ENCODE measurements at places on chromosomes 7 and 10.

DNA sequence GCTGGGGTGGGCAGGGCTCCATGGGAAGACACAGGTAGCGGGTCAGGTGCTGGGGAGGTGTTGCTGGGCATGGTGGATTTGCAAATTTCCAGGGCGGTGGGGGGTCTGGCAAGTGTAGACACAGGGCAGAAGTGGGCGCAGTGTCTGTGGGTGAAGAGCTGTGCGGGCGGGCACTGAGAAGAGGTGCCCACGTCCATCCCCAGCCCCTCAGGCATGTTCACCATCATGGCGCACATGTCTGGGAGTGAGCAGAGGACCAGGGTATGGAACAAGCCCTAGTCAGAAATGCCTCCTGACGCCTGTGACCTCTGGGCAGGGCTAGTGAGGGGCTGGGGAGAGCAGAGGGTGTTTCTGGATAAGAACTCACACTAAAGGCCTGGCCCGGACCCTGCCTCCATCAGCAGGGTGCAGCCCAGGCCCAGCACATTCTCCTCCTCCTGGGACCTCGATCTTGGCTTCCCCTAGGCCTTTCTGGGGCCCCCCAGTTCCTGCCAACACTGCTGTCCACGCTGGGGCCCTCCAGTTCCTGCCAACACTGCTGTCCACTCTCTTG is 612.9 kb downstream of the PTPRN2 start:
- no peak for DNase-seq

DNA sequence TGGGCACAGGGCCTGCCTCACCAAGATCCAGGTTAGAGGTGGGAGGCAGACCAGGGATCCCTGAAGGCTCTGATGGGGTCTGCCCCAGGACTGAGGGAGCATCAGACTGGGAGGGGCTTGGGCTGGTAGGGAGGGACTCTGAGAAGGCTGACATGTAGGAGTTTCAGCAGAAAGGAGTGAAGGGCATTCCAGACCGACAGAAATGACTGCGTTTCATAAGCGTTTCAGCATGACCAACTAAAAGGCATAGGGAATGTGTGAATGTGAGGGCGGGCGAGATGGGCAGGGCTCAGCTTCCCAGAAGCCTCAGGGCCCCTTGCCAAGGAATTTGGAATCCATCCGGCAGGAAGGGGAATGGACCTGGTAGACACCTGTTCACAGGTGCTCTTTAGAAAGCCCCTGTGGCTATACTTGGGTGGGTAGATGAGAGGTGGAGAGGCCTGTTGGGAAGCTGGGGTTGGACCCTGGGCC is 24.9 kb upstream of the SLC29A3 start:
- DNase-seq = no peak

DNA sequence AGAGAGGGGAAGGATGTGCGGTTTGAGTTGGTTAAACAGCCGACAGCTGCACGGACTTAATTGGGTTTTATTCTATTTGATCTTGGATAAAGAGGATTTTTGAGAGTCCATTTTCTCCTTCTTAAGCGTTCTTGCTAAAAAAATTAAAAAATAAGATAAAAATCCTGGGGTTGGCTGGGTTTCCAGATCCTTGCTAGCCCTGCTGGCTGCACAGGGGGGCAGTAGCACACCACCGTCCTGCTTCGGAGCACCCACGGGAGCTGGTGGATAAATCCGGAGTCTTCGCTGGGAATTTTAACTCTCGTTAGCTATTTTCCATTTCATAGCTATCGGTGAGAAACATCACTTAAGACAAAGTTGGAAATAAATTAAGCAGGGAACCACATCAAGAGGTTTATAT is 792.0 kb downstream of the TYW1 start:
- DNase-seq = no peak

DNA sequence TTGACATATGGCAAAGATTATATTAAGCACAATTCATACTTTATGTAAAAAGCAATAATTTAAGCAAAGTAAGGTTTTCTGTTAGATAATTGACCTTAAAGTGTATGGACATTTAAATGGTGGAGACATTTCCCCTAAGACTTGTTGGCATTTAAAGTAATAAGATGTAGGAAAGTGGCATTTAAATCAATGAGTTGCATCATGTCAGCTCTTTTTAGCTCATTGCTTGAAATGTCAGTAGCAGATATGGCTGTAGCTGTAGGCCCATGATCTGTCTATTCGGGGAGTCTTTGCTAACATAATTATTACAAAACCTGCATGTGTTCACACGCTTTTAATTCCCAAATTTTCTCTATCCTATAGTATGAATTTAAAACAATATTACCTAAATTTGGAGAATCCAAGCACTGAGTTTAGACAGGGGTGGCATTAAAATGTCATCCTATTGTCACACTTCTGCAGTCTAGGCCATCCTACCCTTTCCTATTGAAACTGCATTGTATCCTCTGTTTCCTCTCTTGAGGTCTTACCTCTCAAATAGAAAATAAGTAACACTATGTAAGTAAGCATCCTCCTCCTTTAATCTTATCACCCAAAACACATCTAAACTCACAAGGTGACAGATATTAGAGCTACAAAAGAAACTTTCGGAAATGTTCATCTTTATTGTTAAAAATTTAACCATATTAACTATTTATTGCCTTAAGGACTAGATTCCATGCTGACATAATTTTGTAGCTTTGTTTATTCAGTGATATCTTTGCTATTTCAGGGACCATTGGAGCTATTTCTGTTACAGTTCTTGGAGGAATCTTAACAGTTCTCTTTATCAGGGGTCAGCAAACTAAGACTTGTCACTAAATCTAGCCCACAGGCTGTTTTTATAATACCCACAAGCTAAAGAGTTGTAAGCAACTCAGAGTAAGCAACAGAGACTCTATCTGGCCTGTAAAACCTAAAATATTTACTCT is 91.2 kb downstream of the LCOR start:
- DNase-seq = no peak

GRCh38 chr10:116044801-116045248 is 228.2 kb downstream of the GFRA1 start:
- no peak for DNase-seq

GRCh38 chr7:94848531-94848930 is 58.9 kb upstream of the PPP1R9A start:
- no peak for DNase-seq

DNA sequence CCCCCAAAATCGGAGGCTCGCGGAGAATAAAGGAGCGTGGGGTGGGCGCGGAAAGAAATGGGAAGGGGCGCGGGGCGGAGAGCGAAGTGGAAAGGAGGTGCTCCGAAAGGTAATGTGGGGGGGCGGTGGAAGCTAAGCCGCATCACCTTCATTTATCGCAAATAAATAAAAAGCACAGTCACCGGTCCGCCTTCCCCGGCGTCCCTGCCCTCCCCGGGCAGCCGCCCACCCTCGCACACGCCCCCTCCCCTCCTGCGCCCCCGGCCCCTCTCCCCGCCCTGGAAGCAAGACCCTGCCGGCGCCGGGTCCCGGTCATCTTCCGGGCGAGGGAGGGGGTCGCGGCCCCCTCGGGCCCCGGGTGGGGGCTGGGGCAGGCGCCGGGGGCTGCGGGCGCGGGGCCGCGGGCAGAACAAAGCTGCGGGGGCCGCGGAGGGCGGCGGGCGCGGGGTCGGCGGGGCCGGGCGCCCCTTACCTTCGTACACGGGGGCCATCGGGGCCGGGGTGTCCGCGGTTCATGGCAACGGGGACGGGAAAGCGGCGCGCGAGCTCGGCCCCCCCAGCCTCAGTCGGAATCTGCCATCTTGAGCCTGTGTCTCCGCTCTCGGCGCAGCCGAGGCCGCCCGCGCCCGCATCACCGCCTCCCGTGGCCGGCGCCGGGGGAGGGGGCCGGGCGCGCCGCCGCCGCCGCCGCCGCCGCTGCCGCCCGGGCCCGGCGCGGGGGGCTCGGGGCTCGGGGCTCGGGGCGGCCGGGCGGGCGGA is 486 bp downstream of the HIPK2 start:
- no peak for DNase-seq
